Sigmoid colon (tissue), 7 donors: ENCODE measurements at places on chromosomes 13 and 19. TPM values are rescaled to one million over a fixed set of nuclear protein-coding genes. Genes with fewer than 3 reads are reported as not detected.

DNA sequence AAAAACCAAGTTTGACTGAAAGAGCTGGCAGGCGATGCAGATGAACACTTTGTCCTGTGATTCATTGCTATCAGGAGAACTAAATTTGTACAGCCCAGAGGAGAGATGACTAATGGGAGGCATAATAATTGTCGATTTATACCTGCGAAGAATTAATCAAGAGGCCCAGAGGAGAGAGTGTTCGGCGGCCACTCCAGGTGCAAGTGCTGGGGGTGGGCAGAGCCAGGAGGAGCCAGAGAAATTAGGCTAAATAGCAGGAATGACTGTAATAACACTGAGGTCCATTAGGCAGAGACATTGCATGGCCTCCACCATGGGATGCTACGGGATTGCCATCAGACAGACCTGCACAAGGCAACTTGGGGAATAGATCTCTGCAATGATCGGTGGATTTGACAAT, 107.7 kb upstream of the UQCRFS1 start:
- no peak overlapping the region for H3K27ac ChIP-seq
- no peak overlapping the region for H3K4me3 ChIP-seq
- no peaks in the 10 kb centered on the region for H3K36me3 ChIP-seq
- DNase-seq = peak; percentile 15
- H3K27me3 ChIP-seq = no peaks in the 10 kb centered on the region
- H3K4me1 ChIP-seq = no peaks in the 10 kb centered on the region

PLA2G4C gene
- 13.0 TPM for total RNA-seq

DNA sequence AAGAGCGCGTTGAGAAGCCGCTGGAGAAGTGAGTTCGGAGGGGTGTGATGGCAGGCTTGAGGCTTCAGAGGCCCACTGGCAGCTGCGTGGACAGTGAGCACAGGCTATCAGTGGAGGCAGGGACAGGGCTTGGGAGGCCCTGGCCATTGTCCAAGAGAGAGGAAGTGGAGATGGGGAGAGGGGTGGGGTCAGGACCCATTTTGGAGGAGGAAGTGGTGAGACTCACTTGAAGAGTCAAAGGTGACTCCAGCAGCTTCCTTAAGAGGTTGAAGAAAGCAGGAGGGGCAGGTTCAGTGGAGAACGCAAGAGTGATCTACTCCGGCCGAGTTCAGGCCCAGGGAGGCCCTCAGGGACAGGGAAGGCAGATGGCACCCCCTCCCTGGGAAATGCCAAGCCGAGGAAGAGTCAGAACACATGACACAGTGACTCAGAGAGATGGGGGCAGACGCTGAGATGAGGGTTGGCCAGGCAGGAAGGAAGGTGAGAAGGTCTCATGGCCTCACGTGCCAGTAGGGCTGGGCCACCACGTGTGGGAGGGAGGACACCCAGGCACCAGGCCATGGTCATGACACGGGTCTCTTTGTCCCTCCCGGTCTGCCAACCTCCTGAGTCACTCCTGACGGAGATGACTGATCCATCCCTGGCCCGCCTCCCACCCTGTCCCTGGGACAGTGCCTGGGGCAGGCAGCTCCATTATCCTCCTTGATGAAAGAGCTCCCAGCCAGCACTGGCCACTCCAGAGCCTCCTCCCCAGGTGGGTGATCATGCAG, 10.1 kb upstream of the CD22 start:
- no peaks in the 10 kb centered on the region for H3K36me3 ChIP-seq
- H3K4me1 ChIP-seq = no peaks in the 10 kb centered on the region

- H3K4me3 ChIP-seq = no peak overlapping the region
- peak; percentile 66 for DNase-seq
- no peaks in the 10 kb centered on the region for H3K27me3 ChIP-seq
- H3K36me3 ChIP-seq = peaks cover 31% of the 10 kb centered on the region
- H3K27ac ChIP-seq = peak overlapping the region; percentile 46
Measured at GRCh38 chr19:6412447-6413091, 12.0 kb downstream of the KHSRP start.

DNA sequence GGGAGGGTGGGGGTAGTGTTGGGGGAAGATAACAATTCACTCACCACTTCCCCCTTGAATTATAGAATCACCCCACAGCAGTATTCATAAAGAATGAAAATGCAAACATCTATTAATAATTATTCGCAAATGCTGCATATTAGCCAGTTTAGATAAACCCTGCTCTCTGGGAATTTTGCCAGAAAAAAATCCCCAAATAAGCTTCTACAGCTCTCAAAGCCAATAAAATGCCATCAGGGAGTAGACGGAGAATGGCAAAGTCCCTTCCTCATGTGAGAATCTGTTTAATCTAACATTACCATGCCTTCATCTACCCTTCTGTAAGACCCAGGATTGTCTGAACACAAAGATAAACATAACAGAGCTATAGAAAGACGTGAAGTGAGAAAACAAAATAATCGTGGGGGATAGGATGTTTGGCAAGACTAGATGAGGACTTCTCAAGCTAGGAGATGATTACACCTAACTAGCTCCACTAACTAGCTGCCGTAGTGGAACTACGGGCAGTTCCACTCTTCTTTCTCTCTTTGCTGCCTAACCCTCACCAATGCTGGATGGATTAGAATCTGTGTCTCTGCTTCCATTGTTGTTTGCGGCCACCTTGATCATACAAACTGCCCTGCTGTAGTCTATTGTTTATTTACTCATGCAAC, 32.4 kb upstream of the CACNA1A start:
- H3K4me3 ChIP-seq = no peak overlapping the region
- H3K36me3 ChIP-seq = no peaks in the 10 kb centered on the region
- no peak for DNase-seq
- no peaks in the 10 kb centered on the region for H3K4me1 ChIP-seq
- H3K27ac ChIP-seq = no peak overlapping the region

ZC3H4 gene
- 20.4 TPM for total RNA-seq

- no peaks in the 10 kb centered on the region for H3K36me3 ChIP-seq
- H3K27ac ChIP-seq = no peak overlapping the region
- DNase-seq = no peak
- H3K4me1 ChIP-seq = peaks cover 19% of the 10 kb centered on the region
Measured at GRCh38 chr13:30413842-30414241, 8.5 kb upstream of the UBE2L5 start.

PNMA8B gene
- 1.9 TPM for total RNA-seq

GRCh38 chr13:22648320-22648801, 532.4 kb upstream of the SGCG start:
- no peak overlapping the region for H3K4me3 ChIP-seq
- H3K4me1 ChIP-seq = no peaks in the 10 kb centered on the region
- H3K27ac ChIP-seq = no peak overlapping the region

FAM216B gene
- total RNA-seq = not detected

DNA sequence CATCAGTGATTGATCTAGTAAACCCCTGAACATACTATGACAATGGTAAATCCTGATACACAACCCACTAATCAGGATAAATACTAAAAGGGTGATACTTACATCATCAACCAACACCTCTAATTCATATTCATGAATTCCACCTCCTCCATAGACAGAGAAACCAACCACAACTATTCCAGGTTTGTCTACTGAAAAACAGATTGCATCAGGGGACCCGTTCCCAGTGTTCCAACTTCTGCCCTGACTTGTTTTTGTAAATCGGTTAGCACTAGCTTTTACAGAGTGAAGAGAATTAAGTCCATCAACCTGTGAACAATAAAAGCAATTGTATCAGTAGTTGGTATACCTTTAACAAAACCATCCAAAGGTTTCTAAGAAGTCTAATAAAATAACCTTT, 149.2 kb downstream of the MYCBP2 start:
- no peak overlapping the region for H3K4me3 ChIP-seq
- no peak overlapping the region for H3K27ac ChIP-seq
- no peaks in the 10 kb centered on the region for H3K4me1 ChIP-seq
- no peaks in the 10 kb centered on the region for H3K36me3 ChIP-seq
- DNase-seq = no peak

DNA sequence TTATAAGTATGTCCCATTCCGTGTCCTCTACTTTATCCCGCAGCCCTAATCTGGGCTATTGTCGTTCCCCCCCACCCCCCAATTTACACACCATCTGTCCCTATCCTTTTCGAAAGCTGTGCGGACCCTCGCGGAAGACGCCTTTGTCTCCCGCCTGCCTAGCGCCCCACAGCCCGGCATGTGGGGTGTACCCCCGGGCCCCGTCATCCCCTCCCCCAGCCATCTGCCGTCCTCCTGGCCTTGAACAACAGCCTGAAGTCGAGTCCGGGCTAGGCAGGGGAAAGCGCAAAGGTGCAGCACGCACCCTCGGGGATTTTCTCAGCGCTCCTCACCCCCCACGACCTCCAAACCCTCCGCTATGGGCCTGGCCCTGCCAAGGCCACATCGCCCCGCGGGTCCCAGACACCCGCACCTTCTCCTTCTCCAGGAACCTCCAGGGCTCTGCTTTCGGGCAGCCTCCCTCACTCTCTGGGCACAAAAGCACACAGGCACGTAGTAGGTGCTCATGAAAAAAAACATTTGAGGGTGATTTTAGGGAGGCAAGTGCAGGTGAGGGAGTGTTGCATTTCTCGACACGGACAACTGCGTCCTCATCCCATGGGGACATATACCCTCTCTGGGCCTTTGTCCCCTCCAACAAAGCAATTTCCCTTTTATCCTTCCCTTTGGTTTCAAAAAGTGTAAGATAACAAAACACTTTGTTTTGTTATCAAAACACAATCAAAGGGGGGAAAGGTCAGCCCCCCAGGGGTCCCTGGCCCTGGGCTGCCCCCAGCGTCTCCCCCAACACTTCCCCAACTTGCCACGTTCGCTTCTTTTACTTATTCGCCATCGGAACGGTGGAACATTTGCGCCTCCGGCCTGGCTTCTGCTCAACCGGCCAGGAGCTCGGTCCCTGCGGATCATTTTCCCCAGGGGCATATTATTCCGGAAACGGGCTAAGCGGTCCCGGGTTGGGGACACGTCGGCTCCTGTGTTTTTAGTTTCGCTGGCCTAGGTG, 16.4 kb downstream of the CCDC124 start:
- H3K4me3 ChIP-seq = no peak overlapping the region
- H3K36me3 ChIP-seq = no peaks in the 10 kb centered on the region
- peaks cover 54% of the 10 kb centered on the region for H3K4me1 ChIP-seq
- peaks cover 59% of the 10 kb centered on the region for H3K27me3 ChIP-seq
- DNase-seq = no peak

GRCh38 chr13:68690567-68690966, 1417.1 kb upstream of the ATXN8OS start:
- DNase-seq = no peak
- H3K4me1 ChIP-seq = no peaks in the 10 kb centered on the region
- no peaks in the 10 kb centered on the region for H3K36me3 ChIP-seq
- no peak overlapping the region for H3K4me3 ChIP-seq
- H3K27ac ChIP-seq = no peak overlapping the region

FPR1 gene
- 15.9 TPM for total RNA-seq

DNA sequence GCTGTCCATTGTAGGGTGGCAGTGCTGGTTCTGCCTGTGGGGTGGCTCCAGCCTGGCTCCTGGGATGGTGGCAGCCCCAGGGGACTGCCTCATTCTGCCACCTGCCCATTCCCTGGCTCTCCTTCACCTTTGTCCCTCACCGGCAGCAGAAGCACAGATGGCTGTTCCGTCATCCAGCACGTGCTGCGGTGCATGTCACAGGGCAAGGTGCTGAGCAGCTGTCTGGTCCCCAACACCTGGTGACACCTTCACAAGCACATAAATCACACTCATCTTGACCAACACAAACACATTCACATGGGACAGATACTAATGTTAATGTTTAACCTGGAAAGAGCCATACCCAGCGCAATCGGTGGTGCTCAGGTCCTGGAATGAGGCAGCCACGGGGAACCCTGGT, 126.8 kb downstream of the UQCRFS1 start:
- peaks cover 4% of the 10 kb centered on the region for H3K27me3 ChIP-seq
- H3K4me1 ChIP-seq = no peaks in the 10 kb centered on the region
- no peak for DNase-seq

GRCh38 chr13:106529415-106530170, 5.9 kb downstream of the EFNB2 start:
- H3K27ac ChIP-seq = peak overlapping the region; percentile 93
- no peak for DNase-seq
- H3K4me1 ChIP-seq = peaks cover 26% of the 10 kb centered on the region
- H3K4me3 ChIP-seq = no peak overlapping the region

GRCh38 chr13:33869005-33869404, 51.1 kb downstream of the RFC3 start:
- H3K4me1 ChIP-seq = no peaks in the 10 kb centered on the region
- no peaks in the 10 kb centered on the region for H3K27me3 ChIP-seq
- H3K4me3 ChIP-seq = no peak overlapping the region
- no peaks in the 10 kb centered on the region for H3K36me3 ChIP-seq
- no peak for DNase-seq

KRTDAP gene
- not detected for total RNA-seq

- H3K4me3 ChIP-seq = no peak overlapping the region
- H3K27ac ChIP-seq = no peak overlapping the region
- H3K4me1 ChIP-seq = no peaks in the 10 kb centered on the region
- H3K27me3 ChIP-seq = no peaks in the 10 kb centered on the region
Measured at GRCh38 chr13:76656056-76656455, 230.1 kb downstream of the KCTD12 start.

DNA sequence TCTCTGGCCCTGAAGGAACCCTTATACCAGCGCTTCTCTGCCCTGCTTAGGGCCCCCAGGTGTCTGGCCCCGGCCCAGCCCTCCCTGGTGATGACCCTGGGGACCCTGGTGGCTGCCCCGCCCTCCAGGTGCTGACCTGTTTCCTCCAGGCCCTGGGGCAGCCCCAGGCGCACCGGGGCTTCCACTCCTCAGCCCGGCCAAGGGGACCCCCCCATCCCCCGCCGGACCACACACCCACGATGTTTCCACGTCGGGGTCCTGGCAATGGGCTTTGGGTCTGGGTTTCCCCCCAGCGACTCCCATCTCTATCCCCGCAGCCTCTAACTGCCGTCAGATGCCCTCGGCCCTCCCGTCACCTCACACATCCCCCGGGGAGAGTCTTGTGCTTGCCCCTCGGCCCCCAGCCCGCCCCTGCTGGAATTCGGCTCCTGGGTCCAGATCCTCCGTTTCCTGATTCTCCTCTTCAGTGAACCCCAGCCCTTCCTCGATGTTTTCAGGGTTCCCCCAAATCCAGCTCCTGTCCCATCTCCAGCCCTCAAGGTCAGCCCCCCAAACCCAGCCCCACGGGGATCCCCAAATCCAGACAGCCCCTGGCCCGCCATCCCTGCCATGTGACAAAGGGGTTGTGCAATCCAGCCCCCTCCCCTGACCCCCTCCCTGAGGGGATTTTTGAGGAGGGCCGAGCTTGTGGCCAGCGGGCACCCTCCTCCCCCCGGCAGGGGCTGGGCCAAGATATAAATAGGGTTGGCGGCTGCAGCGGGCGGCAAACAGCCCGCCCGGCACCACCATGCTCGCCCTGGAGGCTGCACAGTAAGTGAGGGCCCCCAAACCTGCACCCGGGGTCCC, at the start of gene SPIB:
SPIB (plus strand) TSS at position 763 of the 846 bp plus-strand sequence; CDS start at position 788, 25 bp downstream.
- no peak within 1 kb of the TSS for H3K4me3 ChIP-seq
- DNase-seq = no peak
- H3K27me3 ChIP-seq = peaks cover 59% of the 10 kb centered on the region
- H3K27ac ChIP-seq = no peak within 1 kb of the TSS
- no peaks in the 10 kb centered on the region for H3K36me3 ChIP-seq
- peaks cover 9% of the 10 kb centered on the region for H3K4me1 ChIP-seq

PLK5 gene
- not detected for total RNA-seq

ZNF229 gene
- 4.2 TPM for total RNA-seq
